ENCODE measurements at places on chromosomes 2 and 18.

DNA sequence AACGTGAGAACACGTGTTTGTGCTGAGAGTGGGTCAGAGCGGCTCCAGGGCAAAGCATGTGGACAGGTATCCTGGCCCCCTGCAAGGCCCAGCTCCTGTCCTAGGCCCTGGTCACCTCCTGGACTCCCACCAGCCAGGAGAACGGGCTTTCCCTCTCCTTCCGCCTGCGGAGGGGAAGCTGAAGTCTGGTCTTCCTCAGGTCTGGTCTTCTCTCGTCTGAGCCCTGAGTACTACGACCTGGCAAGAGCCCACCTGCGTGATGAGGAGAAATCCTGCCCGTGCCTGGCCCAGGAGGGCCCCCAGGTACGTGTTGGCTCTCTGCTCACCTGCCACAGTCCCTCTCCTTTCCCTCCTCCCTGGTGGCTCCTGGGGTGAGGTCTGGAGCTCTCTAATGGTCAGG lies 963 bp downstream of the GNLY start:
- no peak for DNase-seq

DNA sequence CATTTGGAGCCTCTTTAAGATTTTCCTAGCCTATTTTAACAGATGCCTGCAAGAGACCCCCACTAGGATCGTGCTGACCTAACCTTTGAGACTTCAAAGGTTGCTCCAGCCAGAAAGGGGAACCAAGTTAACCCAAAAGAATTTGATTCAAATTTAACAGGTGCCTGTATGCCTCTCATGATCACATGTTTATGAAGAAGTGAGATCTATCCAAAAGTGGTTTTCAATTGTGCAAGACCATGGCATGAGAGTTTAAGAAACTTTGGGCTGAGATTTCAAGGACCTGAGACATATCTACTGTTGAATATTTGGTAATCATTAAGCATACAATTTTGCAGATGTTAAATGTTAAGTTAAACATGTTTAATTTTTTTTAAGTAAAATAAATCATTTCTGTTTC lies 1.3 kb upstream of the RSAD2 start:
- DNase-seq, result no peak

DNA sequence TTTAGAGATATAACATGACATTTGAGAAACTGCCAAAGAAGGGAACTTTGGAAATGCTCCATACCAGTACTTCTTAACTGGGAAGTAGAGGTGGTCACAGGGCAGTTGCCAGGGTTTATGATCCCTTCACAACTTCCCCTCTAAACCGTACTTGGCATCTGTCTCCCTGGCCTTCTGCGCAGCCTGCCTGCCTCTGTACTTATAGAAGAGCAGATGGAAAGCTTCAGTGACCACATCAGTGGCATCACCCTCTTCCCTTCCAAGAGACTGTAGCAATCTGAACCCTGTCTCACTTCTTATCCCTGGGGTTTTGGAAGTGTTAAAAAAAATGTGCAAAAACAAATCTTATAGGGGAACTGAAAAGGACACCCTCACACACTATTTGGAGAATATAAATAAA lies 64.1 kb downstream of the EIF2AK3 start:
- DNase-seq, result no peak

GRCh38 chr2:43318791-43319190 lies 92.4 kb upstream of the ZFP36L2 start:
- DNase-seq, result no peak

GRCh38 chr2:232567721-232568120 lies 17.2 kb downstream of the EIF4E2 start:
- DNase-seq, result no peak

GRCh38 chr2:191738667-191739066 lies 60.7 kb downstream of the NABP1 start:
- DNase-seq, result no peak

GRCh38 chr2:63788071-63788470 lies 53.6 kb upstream of the UGP2 start:
- no peak for DNase-seq

DNA sequence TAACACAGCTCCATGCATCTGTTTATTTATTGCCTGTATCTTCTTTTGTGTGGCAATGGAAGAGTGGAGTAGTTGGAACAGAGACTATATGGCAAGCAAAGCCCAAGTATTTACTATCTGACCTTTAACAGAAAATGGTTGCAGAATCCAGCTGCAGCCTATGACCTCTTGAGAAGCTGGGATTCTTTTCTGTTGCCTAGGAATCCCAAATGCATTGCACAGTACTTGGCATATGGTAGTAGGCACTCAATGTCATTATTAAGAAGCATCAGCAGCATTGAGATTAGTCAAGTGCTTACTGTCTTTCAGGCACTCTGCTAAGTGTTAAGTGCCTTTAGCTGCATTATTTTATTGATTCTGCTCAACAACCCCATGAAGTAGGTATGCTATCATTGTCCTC lies 331.6 kb downstream of the CCDC85A start:
- no peak for DNase-seq

DNA sequence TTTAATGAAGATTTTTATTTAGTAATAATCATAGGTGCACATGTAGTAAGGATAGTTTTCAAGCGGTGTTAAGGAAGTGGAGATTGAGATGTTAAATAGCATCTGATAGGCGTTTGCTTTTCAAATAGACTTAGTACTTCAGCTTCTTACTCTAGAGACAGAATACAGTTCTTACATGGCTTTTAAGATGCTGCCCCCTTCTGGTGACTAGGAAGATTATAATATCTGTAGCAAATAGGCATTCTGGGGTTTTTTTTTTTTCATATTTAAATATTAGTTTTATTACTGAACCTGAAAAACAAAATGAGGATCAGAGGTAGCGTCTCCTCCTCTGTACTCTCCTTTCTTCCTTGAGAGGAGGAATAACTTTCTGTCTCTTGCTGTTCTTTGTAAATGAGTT lies 100.2 kb downstream of the AGAP1 start:
- no peak for DNase-seq

GRCh38 chr2:158917121-158917520 lies 51.3 kb upstream of the TANC1 start:
- DNase-seq, result no peak

- peak; percentile 87 for DNase-seq
These were observed 68.4 kb upstream of the PPP1CB start for GRCh38 chr2:28683100-28683706.

- DNase-seq, result no peak
These were observed 1.1 kb upstream of the GBX2 start for GRCh38 chr2:236169151-236169721.

GRCh38 chr2:216808805-216809425 lies 50.9 kb downstream of the TNP1 start:
- no peak for DNase-seq

GRCh38 chr2:25829377-25829704 lies 48.9 kb downstream of the ASXL2 start:
- no peak for DNase-seq

GRCh38 chr2:217790681-217791392 lies 212.0 kb downstream of the TNS1 start:
- peak; percentile 60 for DNase-seq

- DNase-seq, result no peak
These were observed 16.8 kb upstream of the PAX3 start for GRCh38 chr2:222315443-222316121.

DNA sequence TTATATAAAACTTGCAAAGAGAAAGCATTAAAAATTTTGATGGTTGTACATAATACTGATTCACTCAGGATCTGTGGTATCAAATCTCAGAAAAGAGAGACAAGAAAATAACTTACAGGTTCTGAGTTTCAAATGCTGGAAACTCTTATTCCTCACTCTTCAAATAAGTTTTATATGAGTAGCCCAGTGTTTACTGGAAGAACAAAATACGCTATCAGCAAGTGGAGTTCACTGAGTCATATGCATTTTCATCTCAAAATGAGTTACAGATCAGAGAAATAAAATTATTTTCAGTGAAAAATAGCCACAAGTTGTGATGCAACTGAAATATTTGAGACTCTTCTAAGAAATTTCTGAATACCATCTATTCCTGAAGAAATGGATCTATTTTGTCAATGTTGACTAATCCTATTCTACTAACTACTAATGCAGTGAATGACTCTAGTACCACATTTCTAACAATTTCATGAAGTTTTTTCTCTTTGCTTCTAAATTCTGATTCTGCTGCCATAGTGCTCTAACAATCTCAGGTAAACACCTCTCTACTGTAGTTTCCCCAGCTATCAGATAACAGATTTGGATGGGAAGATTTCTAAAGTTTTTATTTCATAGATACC lies 391.7 kb downstream of the ZEB2 start:
- DNase-seq, result no peak

DNA sequence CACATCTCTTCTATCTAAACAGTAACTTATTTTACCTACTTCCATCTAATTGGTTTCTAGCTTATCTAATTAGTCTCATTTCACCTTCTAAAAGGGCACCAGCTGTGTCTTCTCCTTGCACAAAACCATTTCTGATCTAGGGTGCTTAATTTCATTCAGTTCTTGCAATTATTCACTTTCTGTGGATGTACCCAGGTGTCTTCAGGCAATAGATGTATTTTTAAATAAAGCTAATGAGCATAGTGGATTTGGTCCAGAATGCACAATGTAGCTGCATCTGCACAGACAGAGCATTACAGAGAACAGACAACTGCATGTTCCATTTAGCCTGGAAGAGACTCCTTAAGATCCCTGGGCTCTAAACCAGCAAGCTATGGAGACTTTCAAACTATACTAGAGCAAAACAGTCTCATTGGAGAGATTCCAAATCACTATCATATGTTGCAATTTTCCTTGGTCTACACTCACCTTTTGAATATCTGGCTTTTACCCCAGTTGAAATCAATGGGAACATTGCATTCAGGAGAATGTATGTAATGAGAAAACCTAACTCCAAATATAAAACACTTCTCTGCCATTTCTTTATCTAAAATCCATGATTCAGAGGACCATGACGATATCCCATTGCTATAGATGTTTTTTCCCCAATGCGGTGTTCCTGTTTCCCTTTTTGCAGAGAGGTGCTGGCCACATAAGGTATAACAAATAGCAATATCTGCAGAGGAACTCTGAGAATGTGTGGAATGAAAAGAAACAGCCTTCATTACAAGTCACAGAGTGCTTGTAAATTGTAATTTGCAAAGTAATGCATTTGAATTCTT lies 3.5 kb upstream of the RFX8 start:
- no peak for DNase-seq

DNA sequence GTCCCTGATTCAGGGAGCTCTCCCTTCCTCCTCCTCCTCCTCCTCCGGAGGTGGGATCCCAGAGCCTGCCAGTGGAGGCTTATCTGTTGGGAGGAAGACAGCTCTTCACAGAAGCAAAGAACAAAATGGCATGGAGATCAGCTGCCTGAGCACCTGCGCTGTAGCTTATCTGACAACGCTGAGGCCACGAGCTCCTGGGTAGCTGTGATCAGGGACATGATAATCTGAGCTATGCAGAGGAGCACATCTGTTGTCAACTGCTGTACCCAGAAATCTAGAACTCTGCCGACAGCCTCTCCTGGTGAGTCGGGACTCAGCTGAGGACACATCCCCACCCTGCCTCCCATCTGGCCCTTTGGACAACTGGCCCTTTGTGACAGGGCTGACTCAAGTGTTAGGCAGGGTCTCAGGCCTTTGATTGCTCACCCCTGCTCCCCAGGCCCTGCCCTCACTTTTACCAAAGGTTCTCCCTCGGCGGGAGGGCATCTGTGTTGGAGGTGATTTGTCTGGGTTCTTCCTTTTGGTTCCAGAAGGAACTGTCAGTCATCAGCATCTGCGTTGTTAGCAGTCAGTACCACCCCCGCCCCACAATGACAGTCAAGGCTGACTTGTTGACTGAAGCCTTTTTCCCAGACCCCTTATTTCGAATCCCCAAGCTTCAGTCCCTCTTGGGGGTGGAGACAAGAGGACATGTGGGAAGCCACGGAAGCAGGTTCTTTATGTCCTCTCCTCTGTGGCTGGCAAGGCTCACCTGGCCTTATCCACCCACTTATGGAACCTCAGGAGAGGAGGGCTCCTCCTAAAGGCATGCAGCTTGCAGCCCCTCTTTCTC lies 5.9 kb upstream of the CNNM3 start:
- no peak for DNase-seq

GRCh38 chr2:13240061-13240460 lies 523.3 kb downstream of the TRIB2 start:
- DNase-seq, result no peak

DNA sequence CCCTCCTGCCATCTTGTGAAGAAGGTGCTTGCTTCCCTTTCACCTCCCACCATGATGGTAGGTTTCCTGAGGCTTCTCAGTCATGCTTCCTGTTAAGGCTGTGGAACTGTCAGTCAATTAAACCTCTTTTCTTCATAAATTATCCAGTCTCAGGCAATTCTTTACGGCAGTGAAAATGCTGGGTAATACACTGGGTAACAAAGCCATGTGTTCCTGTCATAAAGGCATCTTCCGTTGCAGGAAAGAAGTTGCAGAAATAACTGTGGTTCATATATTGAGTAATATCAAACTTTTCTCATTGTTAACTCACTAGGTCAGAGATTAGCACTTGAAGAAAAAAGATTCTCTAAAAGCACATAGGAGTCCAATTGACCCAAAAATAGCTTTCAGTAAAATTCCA lies 163.9 kb upstream of the HNMT start:
- no peak for DNase-seq

DNA sequence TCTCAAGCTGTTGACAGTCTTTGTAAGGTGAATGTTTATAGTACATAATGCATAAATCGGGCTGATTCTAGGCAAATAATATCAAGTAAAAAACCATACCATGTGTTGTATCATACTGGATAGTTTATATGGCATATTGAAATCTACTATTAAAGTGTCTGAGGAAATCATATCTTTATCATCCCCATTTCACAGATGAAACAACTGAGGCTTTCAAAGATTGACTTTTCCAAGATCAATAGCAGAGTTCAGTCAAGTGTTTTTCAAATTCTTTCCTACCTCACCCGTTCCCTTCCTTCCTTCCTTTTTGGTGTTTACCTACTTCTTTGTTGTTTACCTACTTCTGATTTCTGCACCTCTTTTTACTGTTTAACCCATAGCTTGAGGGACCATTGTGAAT lies 2.0 kb downstream of the LYPD6 start:
- DNase-seq, result no peak

GRCh38 chr2:29519338-29519925 lies 402.0 kb downstream of the ALK start:
- no peak for DNase-seq

GRCh38 chr2:109554758-109555157 lies 59.0 kb downstream of the SEPTIN10 start:
- DNase-seq, result no peak

GRCh38 chr2:238558456-238559099 lies 131.9 kb downstream of the ASB1 start:
- no peak for DNase-seq

DNA sequence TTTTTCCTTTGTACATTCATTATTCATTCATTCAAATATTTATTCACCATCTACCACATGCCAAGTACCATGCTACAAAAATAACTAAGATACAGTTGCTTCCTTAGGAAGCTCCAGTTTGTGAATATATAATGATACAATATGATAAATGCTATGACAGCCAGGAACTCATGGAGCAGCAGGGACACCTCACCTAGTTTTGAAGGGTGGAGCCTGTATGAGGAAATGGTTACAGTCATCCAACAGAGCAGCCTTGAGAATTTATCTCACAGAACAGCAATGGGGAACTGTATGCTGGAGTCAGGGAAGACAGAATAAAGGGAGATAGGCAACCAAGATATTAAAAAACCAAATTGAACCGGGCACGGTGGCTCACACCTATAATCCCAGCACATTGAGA lies 124.0 kb downstream of the OSBPL1A start:
- DNase-seq, result no peak

Measured in posterior vena cava (tissue), 2 donors.